Aorta (tissue), 5 donors: ENCODE measurements at places on chromosomes 5 and 9.

- DNase-seq = peak; percentile 88
Measured at GRCh38 chr5:177478711-177479646, 5.5 kb upstream of the DBN1 start.

- DNase-seq = no peak
Measured at GRCh38 chr5:126988021-126988569, 42.3 kb downstream of the MARCHF3 start.

DNA sequence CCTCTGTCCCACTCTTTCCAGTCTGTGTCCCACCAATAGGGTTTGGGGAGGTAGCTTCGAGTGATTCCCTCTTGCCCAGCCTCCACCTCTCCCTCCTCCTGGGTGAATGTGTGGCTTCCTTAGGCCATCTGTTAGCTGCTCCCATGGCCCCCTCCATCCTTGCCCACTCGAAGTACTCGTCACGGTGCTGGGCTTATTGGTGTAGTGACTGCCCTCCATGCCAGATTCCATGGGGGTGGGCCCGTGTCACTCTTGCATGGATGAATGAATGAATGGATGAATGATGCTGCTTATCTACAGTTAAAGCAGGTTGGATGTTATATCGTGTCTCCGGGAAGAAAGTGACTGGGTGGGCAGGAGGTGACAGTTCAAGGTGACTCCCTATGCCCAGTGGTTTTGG, 19.1 kb downstream of the HMCN2 start:
- DNase-seq = no peak

DNA sequence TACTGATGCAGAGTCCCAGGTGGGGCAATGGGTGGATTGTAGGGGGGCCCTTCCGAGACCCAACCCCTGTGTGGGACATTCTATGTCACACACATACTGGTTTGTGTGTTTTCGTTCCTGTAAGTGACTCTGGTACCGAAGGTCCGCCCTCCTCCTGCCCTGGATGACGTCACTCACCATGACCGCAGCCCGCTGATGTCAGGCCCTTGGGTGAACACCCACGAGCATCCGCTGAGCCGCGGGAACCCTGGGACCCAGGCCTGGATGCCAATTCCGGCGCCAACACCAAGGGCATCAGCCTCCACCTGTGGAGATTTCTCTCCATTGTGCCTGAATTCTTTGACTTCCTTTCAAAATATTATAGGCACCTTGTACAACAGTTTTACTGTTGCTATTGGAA, 184.3 kb downstream of the MTRR start:
- no peak for DNase-seq

GRCh38 chr5:180301253-180301652, 9.4 kb upstream of the MAPK9 start:
- DNase-seq = no peak

DNA sequence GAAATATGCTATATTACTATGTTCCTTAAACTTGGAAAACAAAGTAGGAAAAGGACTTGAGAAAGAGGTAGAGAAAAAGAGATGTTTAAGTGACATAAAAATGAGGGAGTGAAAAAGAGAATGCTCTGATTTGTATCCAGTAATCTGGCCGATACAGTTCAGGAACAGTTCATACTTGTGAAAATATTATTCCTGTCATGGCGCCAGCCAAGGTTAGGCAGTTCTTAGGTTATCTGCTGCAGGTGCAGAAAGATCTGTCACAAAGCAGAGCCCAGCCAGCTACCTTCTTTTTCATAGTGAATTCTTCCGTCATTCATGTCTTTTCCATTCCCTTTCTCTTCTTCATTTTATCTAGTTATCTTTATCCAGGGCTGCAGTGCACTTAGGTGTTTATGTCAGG, 256.3 kb downstream of the ADAMTSL1 start:
- no peak for DNase-seq

- DNase-seq = no peak
Measured at GRCh38 chr5:64298586-64298985, 132.9 kb downstream of the RNF180 start.

DNA sequence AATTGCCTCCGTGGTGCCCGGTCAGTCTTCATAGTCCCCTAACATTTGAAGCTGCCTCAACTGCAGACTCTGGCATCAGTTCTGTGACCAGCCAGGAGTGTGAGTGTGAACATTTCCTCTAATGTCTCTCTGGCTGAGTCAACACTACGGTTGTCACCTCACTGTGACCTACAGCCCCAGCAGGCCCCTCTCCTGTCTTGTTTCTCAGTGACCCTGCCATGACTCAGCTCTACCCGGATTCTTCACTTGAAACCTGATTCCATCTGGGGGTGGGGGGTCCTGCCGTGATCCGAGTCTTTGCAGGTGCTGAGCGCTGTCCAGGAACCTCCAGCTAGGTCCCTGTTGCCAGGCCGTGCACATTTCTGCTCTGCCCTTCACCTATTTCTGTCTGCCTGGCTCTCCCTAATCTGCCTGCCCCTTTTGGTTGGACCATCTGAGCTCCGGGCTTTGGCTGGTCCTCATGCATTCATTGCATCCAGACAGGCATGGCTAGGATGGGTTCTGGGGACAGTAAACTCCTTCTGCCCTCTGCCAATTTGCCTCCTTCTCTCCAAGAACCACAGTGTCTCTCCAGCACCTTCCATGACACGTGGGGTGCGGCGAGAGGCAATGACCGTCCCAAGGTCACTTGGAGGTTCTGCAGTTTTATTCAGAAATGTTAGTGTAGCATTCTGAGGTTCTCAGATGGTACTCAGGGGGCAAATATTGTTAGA, 24.2 kb downstream of the STC2 start:
- no peak for DNase-seq

GRCh38 chr5:168786147-168786546, 207.0 kb upstream of the PANK3 start:
- DNase-seq = no peak

DNA sequence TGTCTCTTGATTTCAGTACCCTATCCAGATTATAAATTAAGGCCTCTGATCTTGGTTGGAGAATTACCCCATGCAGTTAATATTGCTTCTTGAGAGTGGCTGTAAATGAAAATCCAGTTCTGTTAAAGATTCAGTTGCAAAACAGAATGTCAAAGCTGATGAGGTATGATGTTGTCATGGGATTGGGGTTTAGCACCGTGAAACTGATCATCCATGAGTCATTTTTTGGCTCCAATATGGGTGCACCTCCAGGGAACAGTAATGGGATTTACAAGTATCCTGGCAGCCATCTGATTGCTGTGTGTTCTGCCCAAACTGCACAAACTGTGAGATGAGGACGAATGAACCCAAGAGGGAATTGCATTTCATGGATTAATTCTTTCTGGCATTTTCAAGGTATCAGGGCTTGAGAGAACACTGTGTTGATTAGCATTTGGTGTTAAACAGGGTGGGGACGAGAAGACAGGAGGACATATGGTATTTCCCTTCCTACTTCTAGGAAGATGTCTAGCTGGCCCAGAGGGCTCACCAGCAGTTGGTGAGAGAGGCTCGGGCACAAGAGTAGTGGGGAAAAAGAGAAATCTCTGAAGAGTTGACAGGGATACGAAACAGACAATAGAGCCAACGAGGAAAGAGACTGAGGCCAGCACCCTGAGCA, 214.7 kb downstream of the GAS1 start:
- DNase-seq = no peak

DNA sequence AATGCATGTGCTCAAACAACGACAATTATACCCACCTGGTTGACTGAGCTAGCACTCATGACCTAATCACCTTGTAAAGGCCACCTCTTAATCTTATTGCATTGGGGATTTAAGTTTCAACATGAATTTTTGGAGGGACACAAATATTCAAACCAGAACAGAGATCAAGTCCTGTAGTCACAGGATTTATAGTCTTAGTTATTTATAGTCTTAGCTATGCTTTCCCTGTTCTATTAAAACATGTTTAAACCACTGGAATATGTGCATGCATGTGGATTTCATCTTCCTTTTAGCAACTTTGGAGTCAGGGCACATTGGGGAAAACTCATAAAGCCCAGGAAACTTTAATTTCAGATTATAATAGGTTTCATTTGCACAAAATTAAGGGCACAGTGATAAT, 26.7 kb downstream of the ANKDD1B start:
- no peak for DNase-seq

DNA sequence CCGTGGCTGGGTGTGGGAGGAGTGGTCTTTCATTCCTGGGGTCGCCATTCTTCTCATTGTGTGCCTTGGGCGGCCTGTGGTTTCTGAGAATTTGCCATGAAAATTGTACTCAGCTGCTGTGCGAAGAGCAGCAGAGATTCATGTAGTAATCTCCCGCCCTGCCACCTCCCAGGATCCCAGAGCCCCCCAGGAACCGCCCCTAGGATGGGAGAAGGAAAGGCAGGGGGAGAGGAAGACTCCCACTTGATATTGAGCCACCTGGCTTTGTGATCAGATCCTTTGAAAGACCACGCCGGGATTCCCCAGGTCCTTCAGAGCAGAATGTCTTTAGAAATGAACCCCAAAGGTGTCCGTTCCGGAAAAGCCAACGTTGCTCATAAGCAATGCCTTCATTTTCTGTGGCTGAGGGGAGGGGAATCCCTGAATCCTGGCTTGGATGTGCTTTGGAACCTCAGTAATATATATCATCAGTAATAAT, 27.6 kb downstream of the NEURL1B start:
- peak; percentile 33 for DNase-seq

- no peak for DNase-seq
Measured at GRCh38 chr9:9998491-9999287, 614.1 kb downstream of the PTPRD start.

DNA sequence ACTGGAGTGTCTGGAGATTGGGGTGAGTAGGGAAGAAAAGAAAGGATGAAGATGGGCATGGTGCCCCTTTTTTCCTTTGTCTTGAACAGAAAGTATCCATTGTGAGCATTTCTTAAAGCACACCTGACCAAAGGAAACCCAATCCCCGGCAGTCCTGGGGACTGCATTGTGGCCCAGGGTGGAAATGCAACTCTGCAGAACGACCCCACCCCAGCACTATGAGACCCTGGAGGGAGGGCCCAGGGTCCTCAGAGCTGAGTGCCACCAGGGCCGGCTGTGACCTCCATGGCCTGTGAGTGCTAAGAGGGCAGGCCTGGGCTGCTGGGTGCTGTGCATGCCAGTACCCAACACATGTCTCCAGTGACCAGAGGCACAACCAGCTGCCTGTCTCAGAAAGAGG, 18.5 kb downstream of the EEIG1 start:
- DNase-seq = no peak
